Bronchial smooth muscle cell (primary cell): ENCODE measurements at places on chromosomes 5 and 9. TPM values are rescaled to one million over a fixed set of nuclear protein-coding genes. Genes with fewer than 3 reads are reported as not detected.

The SV2C gene
- total RNA-seq: not detected in 2 replicates

The CENPP gene
- 0.94 and 1.9 TPM in 2 replicates for total RNA-seq

The DBN1 gene
- total RNA-seq: 156 and 251 TPM in 2 replicates

The FBXO10 gene
- 9.3 and 11.5 TPM in 2 replicates for total RNA-seq

The ABLIM3 gene
- 23.6 and 24.9 TPM in 2 replicates for total RNA-seq

The SKIC3 gene
- 117 and 149 TPM in 2 replicates for total RNA-seq

The PCDHB6 gene
- 0.16 and 0.17 TPM in 2 replicates for total RNA-seq

The MYOT gene
- total RNA-seq: not detected in 2 replicates

The AQP7 gene
- 0.34 and 0.47 TPM in 2 replicates for total RNA-seq

The SLC25A2 gene
- total RNA-seq: 0.32 TPM in 1 of 2 replicates, not detected in the other

The SPINK6 gene
- not detected in 2 replicates for total RNA-seq

The VDAC1 gene
- 189 and 228 TPM in 2 replicates for total RNA-seq

The IRGM gene
- total RNA-seq: under 0.01 and 0.09 TPM in 2 replicates

The ABCA2 gene
- total RNA-seq: 14.2 and 23.9 TPM in 2 replicates

The LCN2 gene
- not detected in 2 replicates for total RNA-seq

The IQGAP2 gene
- total RNA-seq: 1.1 and 2.1 TPM in 2 replicates

The PDCD1LG2 gene
- total RNA-seq: 1.9 and 2.7 TPM in 2 replicates

The RNF183 gene
- total RNA-seq: not detected in 2 replicates

The FCN1 gene
- not detected in 2 replicates for total RNA-seq

The TMEM161B gene
- total RNA-seq: 11.2 and 11.5 TPM in 2 replicates

The SPAAR gene
- total RNA-seq: under 0.01 and 0.17 TPM in 2 replicates

The BRIX1 gene
- total RNA-seq: 15.2 and 21.4 TPM in 2 replicates

The PCDHAC1 gene
- total RNA-seq: under 0.01 and 0.09 TPM in 2 replicates

The ZNF454 gene
- 2.8 and 3.0 TPM in 2 replicates for total RNA-seq

The UBAC1 gene
- 31.3 and 36.7 TPM in 2 replicates for total RNA-seq

The EIF4E1B gene
- 0.26 TPM in 1 of 2 replicates, not detected in the other for total RNA-seq

The SLIT3 gene
- 0.95 and 2.8 TPM in 2 replicates for total RNA-seq

The HEMGN gene
- not detected in 2 replicates for total RNA-seq

The SEC61B gene
- total RNA-seq: 56.4 and 77.2 TPM in 2 replicates

The SURF2 gene
- total RNA-seq: 13.9 and 14.6 TPM in 2 replicates

The IL5 gene
- total RNA-seq: not detected in 2 replicates

The CAPSL gene
- total RNA-seq: not detected in 2 replicates

The SH3RF2 gene
- total RNA-seq: 0.09 and 0.79 TPM in 2 replicates

The SIT1 gene
- total RNA-seq: 0.32 TPM in 1 of 2 replicates, not detected in the other

The ASTN2 gene
- 14.7 and 22.2 TPM in 2 replicates for total RNA-seq

The FAM81B gene
- total RNA-seq: not detected in 2 replicates

The OBP2B gene
- not detected in 2 replicates for total RNA-seq

The GHR gene
- total RNA-seq: 2.5 and 3.5 TPM in 2 replicates

The PCDHA10 gene
- under 0.01 and 0.26 TPM in 2 replicates for total RNA-seq

The SVEP1 gene
- total RNA-seq: 28.2 and 62.5 TPM in 2 replicates

The GLDC gene
- 0.09 and 0.16 TPM in 2 replicates for total RNA-seq

The TAF11L5 gene
- total RNA-seq: not detected in 2 replicates

The CDC26 gene
- total RNA-seq: 47.1 and 64.3 TPM in 2 replicates

The NTNG2 gene
- total RNA-seq: 3.5 and 4.0 TPM in 2 replicates

The HTR1A gene
- total RNA-seq: not detected in 2 replicates

The CDH10 gene
- total RNA-seq: 0.32 TPM in 1 of 2 replicates, not detected in the other

The SHOC1 gene
- total RNA-seq: under 0.01 TPM in 1 of 2 replicates, not detected in the other

The TRIM52 gene
- total RNA-seq: 5.7 and 10.0 TPM in 2 replicates

The PPP1R26 gene
- 5.7 and 6.3 TPM in 2 replicates for total RNA-seq

The KIF4B gene
- under 0.01 and 0.09 TPM in 2 replicates for total RNA-seq

The TRIM36 gene
- 0.09 and 0.32 TPM in 2 replicates for total RNA-seq

The ANKRD18A gene
- total RNA-seq: not detected in 2 replicates

The LCN15 gene
- total RNA-seq: not detected in 2 replicates

The GABRA6 gene
- total RNA-seq: not detected in 2 replicates
